ENCODE measurements at places on chromosomes 4 and X.

DNA sequence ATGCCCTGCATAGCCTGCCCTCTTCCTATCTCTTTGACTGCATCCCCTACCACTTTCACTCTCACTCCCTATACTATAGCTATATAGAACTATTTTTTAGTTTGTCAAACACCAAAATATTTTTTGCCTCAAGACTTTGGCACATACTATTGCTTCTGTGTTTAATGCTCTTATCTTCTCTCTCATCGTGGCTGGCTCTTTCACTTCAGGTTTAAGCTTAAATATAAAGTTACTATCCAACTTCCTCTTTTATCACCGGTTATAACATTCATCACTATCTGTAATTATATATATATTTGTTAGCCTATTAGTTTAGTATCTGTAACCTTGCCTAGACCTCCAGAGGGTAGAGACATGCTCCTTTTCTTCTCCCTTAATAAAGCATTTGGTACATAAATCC, 11.5 kb upstream of the HMGB2 start:
- DNase-seq: no peak

DNA sequence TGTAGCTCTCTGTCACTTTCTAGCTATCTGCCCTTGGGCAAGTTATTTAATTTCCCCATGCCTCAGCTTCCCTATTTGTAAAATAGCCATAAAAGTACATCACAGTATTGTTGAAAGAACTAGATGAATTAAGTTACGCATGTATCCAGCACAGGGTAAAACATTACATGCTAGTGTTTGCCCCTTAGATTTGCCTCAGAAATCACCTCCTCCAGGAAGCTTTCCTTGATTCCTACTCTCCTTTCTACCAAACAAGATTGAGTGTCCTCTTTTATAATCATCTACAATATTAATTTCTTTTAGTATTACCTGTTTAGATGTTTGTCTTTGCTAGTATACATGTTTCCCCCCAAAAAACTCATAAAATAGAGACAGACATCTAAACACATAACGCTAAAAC, 369.5 kb downstream of the GBA3 start:
- DNase-seq: no peak

- DNase-seq: no peak
Measured at GRCh38 chr4:15562114-15562513, 92.4 kb downstream of the CC2D2A start.

DNA sequence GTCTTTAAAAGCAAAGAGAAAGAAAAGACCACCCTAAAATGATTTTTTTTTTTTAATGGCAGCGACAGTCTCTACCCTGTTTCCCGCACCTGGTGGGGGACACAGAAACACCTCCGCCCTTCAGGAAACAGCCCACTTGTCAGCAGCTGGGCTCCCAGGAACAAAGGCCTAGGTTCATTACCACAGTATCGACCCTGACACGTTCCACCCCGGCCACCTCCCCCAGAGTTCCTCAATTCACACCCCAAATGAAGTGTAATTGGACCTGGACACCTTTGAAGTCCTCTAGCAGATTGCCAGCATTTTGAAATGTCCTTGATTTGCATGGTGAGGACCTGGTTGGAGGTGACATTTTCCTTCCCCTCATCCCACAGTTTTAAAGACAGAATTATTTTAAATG, 175.0 kb upstream of the BCOR start:
- no peak for DNase-seq

DNA sequence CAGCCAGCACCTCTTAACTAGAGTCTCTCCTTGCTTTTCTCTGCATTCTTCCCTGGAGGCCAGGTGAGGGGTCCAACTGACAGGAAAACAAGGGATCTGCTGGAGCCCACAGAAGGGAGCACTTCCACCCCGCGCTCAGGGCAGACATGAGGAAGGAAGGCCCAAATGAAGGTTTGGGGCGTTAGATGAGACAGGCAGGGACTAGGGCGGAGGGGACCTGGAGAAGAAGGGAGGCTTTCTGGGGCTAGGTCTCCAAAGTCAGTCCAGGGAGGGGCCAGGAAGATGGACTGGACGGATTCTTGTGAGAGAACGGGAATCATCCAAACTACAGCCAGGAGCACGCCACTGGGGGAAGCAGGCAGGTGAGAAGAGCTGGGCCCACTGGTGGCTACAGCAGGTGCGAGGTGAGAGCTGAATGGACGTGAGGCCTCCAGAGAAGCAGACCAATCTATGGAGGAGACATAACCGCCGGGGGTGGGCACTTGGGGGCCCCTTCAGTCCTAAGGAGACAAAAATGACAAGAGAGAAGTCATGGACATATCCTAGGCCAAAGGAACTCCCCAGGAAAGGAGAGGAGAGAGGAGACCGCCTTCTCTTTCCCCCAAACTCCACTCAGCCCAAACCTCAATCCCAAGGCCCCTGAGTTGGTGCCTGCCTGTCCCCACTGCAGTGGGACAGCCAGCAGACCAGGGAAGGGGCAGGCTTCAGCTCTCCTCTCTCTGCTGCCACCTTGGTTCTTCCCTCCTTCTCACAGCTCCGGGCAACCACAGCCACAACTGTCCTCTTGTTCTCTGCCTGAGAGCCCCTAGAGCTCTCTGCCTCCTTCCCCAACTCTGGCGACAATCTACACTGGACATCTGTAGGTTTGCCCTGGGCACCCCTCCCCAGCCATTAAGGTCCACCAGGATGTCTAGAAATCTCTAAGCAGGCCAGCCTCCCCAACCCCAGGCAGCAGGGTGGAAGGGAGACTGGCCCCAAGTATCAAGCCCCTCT, 7.0 kb downstream of the APLN start:
- DNase-seq: no peak

GRCh38 chr4:128394778-128395177, 107.2 kb upstream of the PGRMC2 start:
- DNase-seq: no peak

- no peak for DNase-seq
Measured at GRCh38 chrX:45083314-45083713, 117.4 kb downstream of the DIPK2B start.

DNA sequence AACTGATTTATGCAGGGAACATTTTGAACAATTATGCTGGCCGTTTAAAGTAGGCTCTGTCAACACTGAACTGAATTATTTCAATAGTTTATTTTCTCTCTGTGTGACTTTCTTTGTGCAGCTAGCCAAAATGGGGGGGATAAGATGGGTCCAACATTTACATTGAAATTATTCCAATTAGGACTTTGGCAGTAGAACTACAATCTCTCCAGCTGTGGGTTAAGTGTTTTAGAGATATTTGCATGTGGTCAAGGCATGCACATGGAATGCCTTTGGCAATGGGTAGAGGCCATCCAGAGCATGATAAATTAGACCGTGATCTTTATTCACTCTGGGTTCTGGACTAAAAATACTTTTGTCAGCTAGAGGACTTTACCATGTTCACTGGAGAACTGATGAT, 107.9 kb upstream of the ELOVL6 start:
- no peak for DNase-seq

- no peak for DNase-seq
Measured at GRCh38 chrX:70092247-70092646, 30.0 kb downstream of the OTUD6A start.

DNA sequence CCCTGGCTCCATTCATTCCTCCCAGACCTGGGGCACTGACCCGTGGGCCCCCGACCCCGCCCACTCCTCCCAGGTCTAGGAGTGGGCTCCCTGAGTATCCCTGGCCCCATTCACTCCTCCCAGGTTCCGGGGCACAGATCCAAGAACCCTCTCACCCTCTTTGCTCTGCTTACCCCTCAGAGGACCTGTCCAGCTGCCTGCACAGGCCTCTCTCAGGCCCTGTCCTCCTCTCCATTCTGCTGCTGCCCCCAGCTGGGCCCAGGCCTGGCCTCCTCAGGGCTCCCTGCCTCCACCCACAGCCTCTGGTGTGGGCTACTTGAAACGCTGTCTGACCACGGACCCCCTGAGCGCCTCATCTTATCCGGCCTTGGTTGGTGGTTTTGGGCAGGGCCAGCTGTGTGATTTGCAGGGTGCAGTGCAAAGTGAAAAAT, 217.7 kb upstream of the PSAPL1 start:
- no peak for DNase-seq

GRCh38 chrX:129637217-129638109, 17.3 kb downstream of the APLN start:
- DNase-seq: peak; percentile 13

- DNase-seq: no peak
Measured at GRCh38 chr4:137576446-137576845, 44.2 kb upstream of the PCDH18 start.

GRCh38 chrX:71017396-71017939, 50.7 kb downstream of the SNX12 start:
- DNase-seq: peak; percentile 2

DNA sequence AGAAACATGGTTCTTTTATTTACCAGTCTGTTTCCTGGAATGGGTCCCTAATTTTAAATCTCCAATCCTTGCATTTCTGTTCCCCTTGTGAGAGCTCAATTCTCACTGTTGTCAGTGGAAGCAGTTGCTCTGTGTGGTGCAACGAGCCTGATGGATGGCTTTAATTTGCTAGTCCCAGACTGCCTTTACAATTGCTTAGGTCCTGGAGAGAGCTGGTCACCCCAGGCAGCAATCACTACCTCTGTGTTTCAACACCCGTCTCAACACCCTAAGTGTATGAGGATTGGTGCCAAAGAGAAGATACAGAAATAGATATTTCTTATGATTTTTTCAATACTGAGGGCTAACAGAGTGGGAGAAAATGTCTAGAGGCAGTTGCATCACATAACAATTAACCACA, 873.8 kb downstream of the GLUD2 start:
- DNase-seq: no peak

DNA sequence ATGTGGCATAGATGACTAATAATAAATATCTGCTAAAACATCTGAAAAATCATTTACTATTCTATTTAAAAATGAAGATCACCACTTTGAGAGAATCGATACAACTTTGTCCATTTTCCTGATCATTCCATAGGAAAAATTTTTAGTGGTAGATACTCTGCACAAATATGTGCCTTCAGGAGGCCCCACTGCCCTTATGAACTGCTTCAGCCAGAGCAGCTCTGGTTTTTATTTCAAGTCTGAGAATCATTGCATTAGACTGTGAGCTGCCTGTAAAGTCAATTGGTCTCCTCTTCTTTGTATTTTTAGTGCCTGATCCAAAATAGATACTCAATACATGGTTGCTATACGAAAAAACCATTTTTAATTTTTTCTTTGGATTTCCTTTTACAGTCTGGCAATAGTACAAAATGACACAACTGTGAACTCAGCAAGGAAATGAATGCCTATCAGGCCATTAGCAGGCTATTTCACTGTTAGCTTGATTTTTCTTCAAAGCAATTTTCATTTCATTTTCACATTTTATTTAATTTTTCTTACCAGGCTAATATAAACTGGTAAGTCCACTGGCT, 69.1 kb downstream of the SHISA3 start:
- DNase-seq: no peak

- no peak for DNase-seq
Measured at GRCh38 chrX:27254656-27255055, 208.5 kb downstream of the PPP4R3C start.

DNA sequence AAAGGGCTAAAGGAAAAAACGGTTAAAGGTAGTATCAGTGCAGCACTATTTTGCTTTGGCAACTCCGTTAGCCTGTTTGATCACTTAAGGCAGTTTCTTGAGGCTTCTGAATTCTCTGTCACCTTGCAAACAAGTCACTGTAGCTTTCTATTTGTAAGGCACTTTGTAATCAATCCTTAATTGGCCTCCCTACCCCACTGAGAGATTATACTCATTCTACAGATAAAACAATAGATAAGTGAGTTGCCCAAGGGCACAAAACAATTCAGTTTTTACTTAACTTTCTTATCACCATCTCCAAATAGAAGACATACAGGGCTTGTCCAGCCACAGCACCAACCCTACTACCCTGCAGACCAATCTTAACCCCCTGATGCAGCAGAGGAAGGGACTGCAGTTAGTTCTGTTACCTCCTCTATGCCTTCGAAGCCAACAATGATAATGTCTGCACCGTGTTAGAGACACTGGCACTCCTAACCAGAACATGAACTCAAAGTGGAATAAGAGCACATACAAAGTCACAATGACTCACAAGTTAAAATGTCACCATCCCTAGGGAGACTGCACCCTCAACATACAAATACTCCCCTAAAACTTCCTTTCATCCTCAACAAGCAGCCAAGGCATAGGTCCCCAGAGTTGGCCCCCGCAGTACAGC, 1.7 kb downstream of the TMEM185A start:
- no peak for DNase-seq

DNA sequence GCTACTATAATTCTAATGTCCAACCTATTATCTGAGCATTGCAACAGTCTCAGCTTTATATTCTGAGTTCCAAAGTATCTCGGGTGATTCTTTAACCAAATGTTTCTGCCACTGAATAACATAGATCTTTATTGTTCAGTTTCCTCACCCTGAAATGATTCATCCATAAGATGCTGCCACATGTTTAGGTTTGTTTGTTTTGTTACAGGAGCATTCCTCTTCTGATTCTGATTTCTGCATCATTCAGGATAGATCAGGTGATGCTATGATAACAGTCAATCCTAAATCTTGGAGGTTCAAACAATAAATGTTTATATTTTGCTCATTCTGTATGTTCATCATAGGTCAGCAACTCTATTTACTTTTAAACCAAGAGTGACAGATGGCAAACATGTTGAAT, 927.6 kb downstream of the PCDH7 start:
- no peak for DNase-seq

GRCh38 chrX:139680356-139680755, 27.6 kb downstream of the MCF2 start:
- no peak for DNase-seq

DNA sequence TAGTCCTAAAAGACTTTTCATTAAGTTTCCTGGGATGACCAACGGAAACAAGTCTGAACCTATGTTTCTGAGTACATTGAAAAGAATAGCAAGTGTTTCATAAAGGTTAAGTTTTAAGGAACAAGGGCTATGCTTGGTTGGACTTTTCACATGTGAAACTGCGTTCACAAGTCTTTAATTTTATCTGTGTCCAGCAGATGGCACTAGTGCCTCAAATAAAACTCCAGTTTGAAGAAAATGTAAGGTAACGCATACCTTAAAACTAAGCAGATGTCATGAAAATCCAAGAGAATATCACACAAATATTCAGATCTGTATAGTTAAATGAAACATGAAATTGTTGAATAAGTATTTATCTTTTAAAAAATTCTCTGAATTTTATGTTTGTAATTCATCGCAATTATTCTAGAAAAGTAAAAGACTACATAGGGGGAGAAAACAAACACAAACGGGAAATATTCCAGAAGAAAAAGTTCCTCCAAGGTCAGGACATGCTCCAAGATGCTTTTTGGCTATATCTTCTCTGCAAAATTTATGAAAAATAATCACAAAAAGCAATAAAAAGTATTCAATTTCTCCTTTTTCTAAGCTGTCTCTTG, 89.6 kb upstream of the MAD2L1 start:
- DNase-seq: no peak

DNA sequence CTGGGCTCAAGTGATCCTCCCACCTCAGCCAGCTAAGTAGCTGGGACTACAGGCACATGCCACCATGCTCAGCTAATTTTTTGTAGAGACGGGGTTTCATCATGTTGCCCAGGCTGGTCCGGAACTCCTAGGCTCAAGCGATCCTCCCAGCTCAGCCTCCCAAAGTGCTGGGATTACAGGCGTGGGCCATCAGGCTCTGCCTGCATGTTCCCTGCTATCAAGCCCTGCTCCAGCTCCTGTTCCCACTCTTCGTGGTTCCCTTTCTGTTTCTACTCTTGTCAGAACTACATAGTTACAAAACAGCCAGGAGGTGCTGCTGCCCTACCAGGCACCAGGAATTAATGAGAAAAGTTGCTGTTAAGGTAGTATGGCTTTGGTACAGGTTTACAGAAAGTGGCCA, 8.7 kb downstream of the TIMP1 start:
- no peak for DNase-seq
